Psoas muscle (tissue), 8 donors: ENCODE measurements at places on chromosomes 11 and 22. TPM values are rescaled to one million over a fixed set of nuclear protein-coding genes. Genes with fewer than 3 reads are reported as not detected.

Gene TH
- 0.16 TPM for polyA plus RNA-seq

Gene CASP5
- not detected for polyA plus RNA-seq

Gene MMP7
- polyA plus RNA-seq = not detected

Gene SLC22A25
- polyA plus RNA-seq = not detected

Gene CCDC157
- 1.4 TPM for polyA plus RNA-seq

DNA sequence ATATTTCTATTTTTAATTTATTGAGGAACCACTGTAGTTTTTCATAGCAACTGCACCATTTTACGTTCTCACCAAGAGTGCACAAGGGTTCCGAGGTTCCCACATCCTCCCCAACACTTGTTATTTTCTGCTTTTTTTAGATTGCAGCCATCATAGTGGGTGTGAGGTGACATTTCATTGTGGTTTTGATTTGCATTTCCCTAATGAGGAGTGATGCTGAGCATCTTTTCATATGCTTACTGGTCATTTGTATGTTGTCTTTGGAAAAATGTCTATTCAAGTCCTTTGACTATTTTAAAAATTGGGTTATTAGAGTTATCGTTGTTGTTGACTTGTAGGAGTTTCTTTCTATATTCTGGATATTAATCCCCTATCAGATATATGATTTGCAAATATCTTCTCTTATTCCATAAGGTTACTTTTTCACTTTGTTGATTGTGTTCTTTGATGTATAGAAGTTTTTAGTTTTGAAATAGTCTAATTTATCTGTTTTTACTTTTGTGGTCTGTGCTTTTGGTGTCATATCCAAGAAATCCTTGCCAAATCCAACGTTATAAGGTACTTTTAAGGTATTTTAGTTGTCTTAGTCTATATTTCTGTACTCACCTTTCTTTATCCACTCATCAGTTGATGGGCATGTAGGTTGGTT, 9.0 kb downstream of the NEAT1 start:
- H3K4me3 ChIP-seq = peak overlapping the region; percentile 86
- H3K27ac ChIP-seq = peak overlapping the region; percentile 100
- peaks cover 94% of the 10 kb centered on the region for H3K36me3 ChIP-seq

DNA sequence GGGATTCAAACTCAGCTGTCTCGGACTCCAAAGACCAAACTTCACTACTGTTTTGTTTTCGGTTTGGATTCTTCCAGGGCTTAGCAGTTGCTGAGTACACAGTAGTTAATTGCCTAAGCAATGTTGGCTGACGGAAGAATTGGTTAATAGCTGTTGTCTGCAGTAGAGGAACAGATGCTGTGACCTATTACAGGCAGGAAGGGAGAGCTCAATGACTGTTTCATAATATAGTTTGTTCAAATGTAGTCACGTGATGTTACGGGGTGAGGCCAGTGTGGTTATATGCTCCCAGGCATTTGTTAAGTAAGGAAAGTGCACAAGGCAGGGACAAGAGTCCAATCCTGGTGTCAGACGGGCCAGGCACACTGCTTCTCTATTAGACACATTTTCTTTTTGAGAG, 222.6 kb upstream of the CCDC90B start:
- no peaks in the 10 kb centered on the region for H3K4me1 ChIP-seq
- H3K27ac ChIP-seq = no peak overlapping the region
- H3K4me3 ChIP-seq = no peak overlapping the region
- no peaks in the 10 kb centered on the region for H3K27me3 ChIP-seq

- no peaks in the 10 kb centered on the region for H3K36me3 ChIP-seq
- H3K4me3 ChIP-seq = peak overlapping the region; percentile 39
- no peaks in the 10 kb centered on the region for H3K27me3 ChIP-seq
Observed at GRCh38 chr11:61694946-61695706, 14.9 kb downstream of the DAGLA start.

GRCh38 chr22:44603767-44604166, 98.2 kb upstream of the PRR5 start:
- no peak overlapping the region for H3K27ac ChIP-seq
- H3K4me1 ChIP-seq = no peaks in the 10 kb centered on the region
- no peaks in the 10 kb centered on the region for H3K27me3 ChIP-seq
- no peaks in the 10 kb centered on the region for H3K36me3 ChIP-seq
- no peak overlapping the region for H3K4me3 ChIP-seq
- no peak for DNase-seq
